ENCODE measurements at places on chromosomes 16 and 17.

DNA sequence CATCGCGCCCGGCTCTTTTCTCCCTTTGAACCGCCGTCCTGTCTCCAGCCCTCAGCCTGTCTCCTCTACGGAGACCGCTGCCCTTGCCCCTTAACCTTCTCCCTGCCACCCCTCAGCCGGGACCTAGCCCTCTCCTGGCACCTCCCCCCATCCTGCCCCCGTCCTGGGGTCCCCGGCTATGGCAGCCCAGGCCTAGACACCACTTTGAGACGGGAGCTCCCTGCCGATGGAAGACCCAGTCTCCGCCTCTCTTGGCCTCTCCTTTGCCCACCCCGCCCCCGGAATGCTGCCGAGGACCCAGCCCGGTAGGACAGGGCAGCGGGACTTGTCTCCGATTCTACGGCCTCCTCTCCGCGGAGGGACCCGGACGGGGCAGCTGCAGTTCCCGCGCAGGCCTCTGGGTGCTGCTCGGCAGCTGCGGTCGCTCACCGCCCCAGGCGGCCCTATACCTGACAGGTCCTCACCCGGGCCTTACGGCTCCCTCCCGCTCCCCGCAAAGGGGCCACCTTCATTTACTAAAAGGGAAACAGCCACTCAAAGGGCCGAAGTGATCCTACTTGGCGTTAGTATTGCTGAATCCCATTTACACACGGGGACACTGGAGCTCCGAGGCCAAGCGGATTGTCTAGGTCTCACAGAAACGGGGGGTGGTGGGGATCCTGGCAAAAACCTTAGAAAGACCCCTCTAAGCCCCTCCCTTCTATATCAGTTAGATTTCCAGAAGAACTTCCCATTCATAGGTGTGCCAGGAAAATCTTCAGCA, 32.6 kb upstream of the TAC4 start:
- DNase-seq = peak; percentile 18

GRCh38 chr17:50922721-50923405, 56.7 kb upstream of the TOB1 start:
- DNase-seq = no peak

- no peak for DNase-seq
Measured at GRCh38 chr16:17552351-17552750, 81.6 kb upstream of the XYLT1 start.

- peak; percentile 11 for DNase-seq
Measured at GRCh38 chr16:17359788-17360390, 110.9 kb downstream of the XYLT1 start.

GRCh38 chr17:5405400-5405799, 14.1 kb downstream of the NUP88 start:
- no peak for DNase-seq

DNA sequence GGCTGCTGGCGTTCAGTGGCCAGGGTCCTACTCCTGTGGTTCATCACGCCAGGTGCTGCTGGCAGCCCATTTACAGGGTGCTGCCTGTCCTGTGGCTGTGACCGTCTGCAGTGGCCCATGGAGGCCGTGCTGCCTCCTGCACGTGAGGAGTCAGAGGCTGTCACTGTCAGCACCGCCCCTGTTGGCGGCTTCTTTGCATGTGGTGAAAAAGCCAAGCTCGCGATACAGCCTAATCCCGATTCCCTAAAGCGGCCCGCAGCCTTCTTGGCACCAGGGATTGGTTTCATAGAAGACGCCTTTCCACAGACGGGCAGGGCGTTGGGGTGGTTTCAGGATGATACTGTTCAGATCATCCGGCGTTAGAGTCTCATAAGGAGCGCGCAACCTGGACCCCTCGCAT, 35.3 kb downstream of the RAB11FIP3 start:
- DNase-seq = no peak

GRCh38 chr17:77942112-77942988, 16.2 kb upstream of the TNRC6C start:
- DNase-seq = peak; percentile 90

DNA sequence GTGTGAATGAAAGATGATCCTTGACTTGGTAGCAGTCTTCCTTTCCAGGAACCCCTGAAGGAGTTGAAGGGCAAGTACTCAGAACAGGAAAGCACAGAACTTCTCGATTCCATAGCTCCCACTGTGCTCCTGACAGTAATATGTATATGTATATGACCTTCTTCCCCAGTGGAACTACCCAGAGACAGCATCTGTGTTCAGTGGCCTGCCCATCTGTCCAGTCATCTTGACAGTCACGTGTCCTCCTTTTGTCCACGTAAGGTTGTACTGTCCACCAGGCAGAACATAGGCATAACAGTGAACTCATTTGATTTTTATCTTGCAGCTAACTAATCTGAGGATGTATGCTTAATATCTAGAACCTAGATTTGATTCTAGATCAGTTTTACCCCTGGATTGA, 37.8 kb upstream of the RASL10B start:
- no peak for DNase-seq

GRCh38 chr16:27960619-27961295, 102.8 kb downstream of the GSG1L start:
- DNase-seq = no peak

All from amygdala (tissue), 56 donors.